ENCODE measurements at places on chromosomes 2 and 18.

DNA sequence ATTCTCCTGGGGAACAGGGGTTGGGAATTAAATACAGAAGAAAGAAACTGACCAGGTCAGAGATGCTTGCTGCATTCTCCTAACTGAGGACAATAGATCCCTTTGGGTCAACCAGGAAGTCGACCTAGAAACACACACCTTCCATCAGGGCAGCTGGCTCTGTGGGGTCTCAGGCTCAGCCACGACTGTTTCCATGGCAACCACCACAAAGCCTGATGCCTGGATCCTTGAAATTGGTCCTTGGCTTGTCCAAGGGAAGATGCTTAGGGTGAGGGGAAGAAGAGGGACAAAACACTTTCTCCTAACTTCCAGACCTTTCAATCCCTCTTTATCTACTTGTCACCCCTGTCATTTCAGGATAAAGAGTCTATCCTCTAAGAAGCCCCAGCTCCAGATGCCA, 194.4 kb downstream of the ALK start:
- DNase-seq = no peak

- no peak for DNase-seq
These were observed 47.7 kb downstream of the RRM2 start for GRCh38 chr2:10170256-10170655.

GRCh38 chr18:45590036-45590886, 25.0 kb upstream of the SLC14A2 start:
- DNase-seq = no peak

GRCh38 chr2:128217671-128218070, 101.0 kb downstream of the HS6ST1 start:
- no peak for DNase-seq

GRCh38 chr2:189548666-189549448, 31.7 kb downstream of the SLC40A1 start:
- DNase-seq = no peak

GRCh38 chr2:10892796-10893350, 18.9 kb upstream of the KCNF1 start:
- no peak for DNase-seq

GRCh38 chr2:108243566-108243965, 3.8 kb downstream of the SULT1C3 start:
- DNase-seq = no peak

DNA sequence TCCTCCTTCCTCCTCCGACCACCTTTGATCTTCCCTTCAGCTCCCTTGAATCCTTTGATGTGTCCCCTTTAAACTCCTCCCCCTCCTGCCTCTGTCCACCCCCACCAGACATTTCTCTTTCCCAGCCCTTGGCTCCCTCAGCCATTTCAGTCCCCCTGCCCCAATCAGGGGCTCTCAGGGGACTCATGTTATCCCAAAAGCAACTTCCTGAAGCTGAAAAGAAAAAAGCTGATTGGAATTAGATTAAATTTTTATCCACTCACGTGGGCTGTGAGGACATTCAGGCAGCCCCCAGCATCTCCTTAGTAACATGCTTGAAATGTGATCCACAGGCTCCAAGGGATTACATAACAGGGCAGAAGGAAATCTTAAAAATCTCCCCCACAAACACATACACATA, 81.3 kb downstream of the NEURL3 start:
- no peak for DNase-seq

- DNase-seq = no peak
These were observed 53.5 kb upstream of the FN1 start for GRCh38 chr2:215489288-215489848.

DNA sequence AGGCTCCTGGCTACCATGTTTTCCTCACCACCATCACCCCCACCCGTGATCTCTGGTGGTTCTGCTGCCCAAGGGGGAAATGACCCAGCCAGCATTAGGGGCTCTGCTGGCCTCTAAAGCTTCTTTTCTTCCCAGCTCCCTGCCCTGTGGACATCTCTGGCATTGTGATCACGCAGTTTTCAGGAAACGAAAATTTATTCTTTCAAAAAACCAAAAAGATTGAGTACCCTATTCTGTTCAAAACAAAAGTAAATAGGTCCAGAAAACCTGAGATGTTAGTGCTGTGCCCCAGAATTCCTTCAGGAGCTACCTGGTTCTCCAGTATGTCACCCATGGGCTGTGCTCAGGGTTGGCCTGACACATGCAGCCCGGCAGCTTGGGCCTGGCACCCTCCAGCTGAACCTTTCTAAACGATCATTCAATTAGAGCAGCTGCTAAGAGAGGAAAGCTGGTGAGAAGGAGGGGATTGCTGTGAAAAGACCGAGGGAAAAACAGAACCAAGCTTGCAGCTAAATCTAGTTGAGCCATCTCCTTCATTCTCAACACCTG, 157.5 kb downstream of the MGAT5 start:
- DNase-seq = no peak

DNA sequence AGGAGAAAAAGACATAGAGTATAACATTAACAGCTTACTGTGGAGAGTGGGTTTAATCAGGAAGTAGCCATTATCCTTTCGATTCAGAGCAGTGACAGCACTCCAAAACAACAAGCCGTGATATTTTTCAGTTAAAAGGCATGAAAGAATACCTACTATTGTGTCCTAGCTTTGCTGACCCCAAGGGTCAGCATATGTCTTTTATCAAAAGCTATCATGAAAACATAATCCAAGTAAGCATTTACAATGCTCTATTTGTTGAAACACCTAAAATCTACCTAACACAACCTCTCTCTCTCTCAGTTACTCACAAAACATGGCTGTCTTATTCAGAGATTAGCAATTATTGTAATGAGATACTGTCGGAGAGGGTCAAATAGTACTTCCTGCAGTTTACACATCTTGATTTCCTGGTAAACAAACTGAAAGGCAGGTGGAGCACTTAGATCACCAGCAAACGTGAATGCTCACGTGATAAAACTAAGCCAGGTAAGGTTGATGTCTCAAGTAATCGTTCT, 100.0 kb downstream of the BAZ2B start:
- peak; percentile 80 for DNase-seq

GRCh38 chr2:232993231-232993821, 19.7 kb downstream of the NGEF start:
- DNase-seq = no peak

GRCh38 chr2:74495440-74495839, 4.0 kb downstream of the LBX2 start:
- no peak for DNase-seq

GRCh38 chr18:75253784-75254183, 43.2 kb downstream of the TSHZ1 start:
- DNase-seq = peak; percentile 11

DNA sequence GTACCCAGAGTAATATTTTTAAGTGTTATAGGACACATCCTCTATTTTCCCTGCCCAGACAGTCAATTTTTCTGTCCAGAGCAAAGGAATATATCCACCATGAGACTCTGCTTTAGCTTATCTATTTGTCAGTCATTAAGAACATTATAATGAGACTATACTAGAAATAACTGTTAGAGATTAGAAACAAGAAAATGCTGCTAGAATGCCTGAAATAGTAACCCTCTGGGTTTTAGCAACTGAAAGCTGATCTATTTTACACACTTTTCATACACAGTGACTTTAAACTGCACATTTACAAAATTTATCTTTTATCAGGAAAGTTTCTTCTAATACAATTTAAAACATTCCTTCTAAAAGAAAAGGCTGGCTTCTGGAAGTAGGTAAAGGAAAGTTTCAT, 39.6 kb downstream of the MBD2 start:
- no peak for DNase-seq

DNA sequence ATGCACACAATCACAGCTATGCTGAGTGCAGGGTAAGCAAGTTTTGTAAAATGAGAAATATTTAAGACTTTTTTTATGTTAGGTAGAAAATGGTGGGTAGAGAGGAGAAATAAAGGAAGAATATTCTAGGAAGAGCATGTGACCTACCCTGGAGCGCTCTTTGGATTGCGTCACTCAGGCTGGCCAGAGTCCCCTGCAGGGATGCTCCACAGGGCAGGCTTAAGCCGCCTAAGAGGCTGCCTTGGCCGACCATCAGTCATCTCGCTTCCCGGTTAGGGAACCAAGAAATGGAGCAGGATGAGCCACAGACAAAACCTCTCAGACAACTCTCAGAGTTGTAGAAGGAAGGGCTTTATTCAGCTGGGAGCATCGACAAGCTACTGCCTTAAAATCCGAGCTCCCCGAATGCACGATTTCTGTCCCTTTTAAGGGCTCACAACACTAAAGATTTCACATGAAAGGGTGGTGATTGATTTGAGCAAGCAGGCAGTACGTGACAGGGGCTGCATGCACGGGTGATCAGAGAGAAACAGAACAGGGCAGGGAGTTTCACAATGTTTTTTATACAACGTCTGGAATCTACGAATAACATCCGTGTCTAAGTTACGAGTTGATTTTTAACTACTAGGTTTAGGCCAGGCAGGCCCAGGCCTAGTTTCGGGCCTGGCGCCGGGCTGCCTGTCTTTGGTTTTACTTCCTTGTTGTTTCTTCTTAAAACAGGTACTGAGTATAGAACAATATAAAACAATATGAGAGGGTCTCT, 1072.0 kb downstream of the CBLN2 start:
- DNase-seq = no peak

DNA sequence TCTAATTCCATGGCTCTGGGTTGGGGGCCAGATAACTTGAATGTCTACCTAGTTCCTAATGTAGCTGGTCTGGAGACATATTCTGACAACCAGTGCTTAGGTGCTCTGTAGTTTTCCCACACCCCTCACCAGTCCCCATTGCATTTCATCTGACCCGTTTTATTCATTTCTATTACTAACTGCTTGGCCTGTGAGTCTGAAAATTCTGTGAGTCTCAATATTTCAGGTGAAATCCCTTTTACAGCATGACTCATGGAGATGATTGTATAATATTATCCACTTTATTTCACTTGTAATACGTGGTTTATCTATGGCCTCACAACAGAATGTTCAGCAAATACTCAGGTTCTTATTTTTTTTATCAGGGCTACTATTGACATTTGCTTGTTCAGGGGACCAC, 103.7 kb upstream of the UGP2 start:
- DNase-seq = no peak

- DNase-seq = peak; percentile 53
These were observed 612.1 kb downstream of the KCNJ3 start for GRCh38 chr2:155310589-155310988.

DNA sequence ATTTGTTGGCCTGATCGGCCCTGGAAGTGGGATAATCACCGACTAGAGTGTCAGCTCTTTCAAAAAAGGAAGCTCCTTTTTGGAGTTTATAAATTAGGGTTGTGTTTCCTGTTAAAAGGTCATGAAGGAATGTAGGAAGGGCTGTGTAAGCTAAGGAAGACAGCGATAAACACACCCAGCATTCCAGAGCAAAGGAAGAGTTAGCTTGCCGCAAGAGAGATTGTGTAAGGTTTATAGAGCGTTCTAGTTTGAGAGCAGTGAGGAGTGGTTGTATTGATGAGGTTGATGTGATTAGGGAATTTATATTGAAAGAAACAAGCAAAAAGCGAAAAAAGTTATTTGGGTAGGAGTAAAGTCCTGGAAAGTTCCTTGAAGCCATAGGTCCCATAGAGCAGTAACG, 3.5 kb upstream of the ILKAP start:
- DNase-seq = no peak

DNA sequence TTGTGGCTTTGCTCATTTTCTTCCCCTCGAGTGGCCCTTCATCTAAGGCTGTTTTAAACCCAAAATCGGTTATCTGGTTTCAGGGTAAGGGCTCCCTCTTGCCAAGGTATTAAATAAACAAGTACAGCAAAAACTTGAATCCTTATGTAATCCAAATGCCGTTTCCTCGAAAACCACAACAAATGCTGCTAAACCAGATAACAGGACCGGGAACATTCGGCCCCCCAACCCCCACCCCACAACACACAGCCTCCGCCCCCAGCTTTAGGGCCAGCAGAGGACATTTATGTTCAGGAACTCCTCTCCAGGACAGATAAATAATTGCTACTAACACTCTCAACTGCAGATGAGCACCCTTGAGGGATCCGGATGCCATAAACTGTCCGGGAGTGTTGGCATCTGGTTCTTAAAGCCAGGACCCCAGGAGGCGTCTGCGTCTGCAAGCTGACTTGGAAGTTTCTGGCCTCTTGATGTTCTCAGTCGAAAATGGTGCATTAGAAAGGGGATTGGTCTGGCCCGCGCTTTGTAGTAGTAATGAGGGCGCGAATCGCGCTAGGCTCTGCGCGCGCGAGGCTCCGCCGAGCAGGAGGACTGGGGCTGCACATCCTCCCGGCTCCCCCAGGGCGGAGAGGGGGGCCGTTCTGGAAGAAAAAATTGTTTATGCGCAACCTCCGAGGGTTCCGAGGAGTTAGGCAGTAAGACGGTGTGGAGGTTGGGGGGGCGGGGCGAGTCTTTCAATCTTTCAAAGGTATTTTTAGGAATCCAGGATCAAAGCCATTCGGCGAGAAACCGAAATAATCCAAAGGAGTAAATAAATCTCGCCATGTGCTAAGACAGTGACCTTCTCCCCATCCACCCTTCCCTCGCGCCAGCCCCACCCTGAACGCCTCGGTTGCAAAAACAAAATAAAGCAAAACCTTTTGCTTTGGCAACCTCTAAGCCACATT, 3.9 kb upstream of the ID2 start:
- peak; percentile 72 for DNase-seq

DNA sequence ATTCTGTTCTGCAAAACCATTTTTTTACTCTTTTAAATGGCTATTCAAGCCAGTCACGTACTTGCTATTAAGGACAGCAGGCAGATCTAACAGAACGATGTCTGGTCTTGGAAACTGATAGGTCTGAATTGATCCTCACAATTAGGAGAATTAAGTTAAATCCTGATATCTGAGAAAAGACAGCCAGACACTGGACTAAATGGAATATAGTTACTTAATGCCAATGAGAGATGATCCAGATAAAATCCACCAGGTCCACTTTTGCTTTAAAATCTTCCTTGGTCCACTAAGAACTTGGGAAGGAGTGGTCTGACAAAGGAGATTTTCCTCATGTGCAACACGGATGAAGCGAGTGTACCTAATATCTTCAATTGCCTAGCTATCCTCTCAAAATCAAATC, 86.9 kb downstream of the PLEKHM3 start:
- DNase-seq = no peak

DNA sequence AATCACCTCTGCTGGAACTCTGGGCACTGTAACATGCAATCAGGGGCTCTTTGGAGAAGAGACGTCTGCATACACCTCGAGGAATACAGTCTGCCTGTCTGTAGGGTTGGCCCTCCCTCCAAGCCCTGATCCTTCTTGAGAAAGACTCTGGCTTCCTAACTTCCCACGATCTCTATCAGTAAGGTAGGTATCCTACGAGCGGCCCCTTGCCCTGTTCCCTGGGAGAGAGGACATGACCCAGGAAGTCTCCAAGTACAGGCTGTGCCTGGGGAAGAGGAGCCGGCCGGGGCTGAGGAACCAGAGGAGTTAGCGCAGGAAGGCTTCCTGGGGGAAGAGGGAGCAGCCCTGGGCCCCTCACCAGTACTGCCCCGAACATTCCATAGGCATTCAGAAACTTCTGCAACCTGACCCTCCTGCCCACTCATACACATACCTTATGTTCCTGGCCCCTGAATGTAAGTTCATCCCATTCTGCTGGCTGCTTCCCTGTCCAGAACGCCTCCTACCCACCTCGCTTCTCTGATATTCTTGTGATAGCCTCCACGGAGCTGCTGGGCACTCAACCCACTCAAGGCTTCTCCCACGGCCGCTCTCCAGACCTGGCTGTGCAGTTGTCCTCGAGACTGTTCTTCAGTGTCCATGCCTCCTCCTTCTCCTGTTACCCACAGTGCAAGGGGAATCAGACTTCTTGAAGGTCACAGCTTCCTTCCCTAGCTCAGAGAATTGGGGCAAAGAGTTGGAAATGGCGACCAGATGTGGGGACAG, 116.1 kb downstream of the CYP26B1 start:
- DNase-seq = no peak

Data from NCI-H526 (cell line).